Activated CD8-positive, alpha-beta T cell treated with anti-CD3 and anti-CD28 coated beads, Interleukin-2, amount 10 ng/mL, durations not matched to agents 7 days and 5 days (primary cell): ENCODE measurements at places on chromosomes 12 and 14. TPM values are rescaled to one million over a fixed set of nuclear protein-coding genes. Genes with fewer than 3 reads are reported as not detected.
A peak's percentile ranks its signal among the peaks of the same experiment; 100 is the strongest.

- DNase-seq, result no peak
- H3K36me3 ChIP-seq, result no peaks in the 10 kb centered on the region
- no peak overlapping the region for H3K4me3 ChIP-seq
- no peak overlapping the region for H3K27ac ChIP-seq
- no peaks in the 10 kb centered on the region for H3K4me1 ChIP-seq
- H3K27me3 ChIP-seq, result no peaks in the 10 kb centered on the region
These were observed 93.3 kb downstream of the CALM1 start for GRCh38 chr14:90489916-90490719.

Gene COPS7A
- total RNA-seq, result 26.9 TPM

Gene RESF1
- 126 TPM for total RNA-seq

Gene TMEM30B
- total RNA-seq, result 0.52 TPM

Gene LHX5
- total RNA-seq, result not detected

DNA sequence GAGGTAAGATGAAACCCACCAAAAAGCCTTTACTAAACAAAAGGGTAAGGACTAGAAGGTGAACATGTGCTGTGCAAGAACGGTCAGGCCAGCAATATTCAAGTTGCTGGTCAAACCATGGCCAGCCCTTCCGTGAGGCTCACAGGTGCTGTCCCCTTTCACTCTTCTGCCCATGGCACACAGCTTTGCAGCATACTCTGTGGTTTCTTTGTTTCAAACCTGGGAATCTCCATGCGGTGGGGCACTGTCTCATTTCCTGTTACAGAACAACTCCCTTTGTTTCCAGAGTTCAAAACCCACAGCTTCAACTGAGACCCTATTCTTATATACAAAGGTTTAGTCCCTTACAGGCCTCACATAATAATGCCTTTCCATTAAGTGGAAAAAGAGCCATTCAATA, 1.7 kb upstream of the OVCH1 start:
- H3K4me1 ChIP-seq, result no peaks in the 10 kb centered on the region
- DNase-seq, result no peak
- H3K4me3 ChIP-seq, result no peak overlapping the region
- no peak overlapping the region for H3K27ac ChIP-seq
- no peaks in the 10 kb centered on the region for H3K36me3 ChIP-seq
- peaks cover 2% of the 10 kb centered on the region for H3K27me3 ChIP-seq

Gene MYH6
- not detected for total RNA-seq

Gene FLRT2
- not detected for total RNA-seq

DNA sequence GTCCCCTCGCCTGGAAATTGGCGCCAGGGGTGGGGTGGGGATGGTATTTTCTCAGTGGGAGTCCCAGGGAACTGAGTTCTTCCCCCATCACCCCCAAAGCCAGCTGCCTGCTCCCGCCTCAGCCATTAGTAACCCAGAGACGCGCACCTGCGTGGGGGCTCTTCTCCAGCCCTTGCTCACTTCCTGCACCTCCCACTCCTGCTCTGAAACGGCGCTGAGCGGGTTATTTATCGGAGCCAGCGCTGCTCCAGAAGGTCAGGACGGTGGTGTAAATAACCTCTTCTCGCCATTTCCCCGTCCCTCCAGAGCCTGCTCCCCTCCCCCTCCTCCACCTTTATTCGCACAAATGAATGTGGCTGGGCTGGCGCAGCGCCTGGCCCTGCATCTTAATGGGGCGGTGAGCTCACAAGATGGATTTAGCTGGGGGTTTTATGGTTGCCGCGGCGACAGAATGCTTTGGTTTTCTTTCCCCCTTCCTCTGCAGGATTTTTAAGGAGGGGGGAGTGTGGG, 12.2 kb downstream of the GPR84 start:
- peaks cover 45% of the 10 kb centered on the region for H3K36me3 ChIP-seq
- no peaks in the 10 kb centered on the region for H3K27me3 ChIP-seq
- H3K4me3 ChIP-seq, result peak overlapping the region; percentile 26
- peaks cover 22% of the 10 kb centered on the region for H3K4me1 ChIP-seq
- DNase-seq, result peak; percentile 32

- no peaks in the 10 kb centered on the region for H3K27me3 ChIP-seq
- H3K4me1 ChIP-seq, result peaks cover 14% of the 10 kb centered on the region
- DNase-seq, result no peak
These were observed 55.0 kb downstream of the TMX1 start for GRCh38 chr14:51294951-51295525.

GRCh38 chr12:89546151-89546550, 20.3 kb upstream of the POC1B start:
- H3K4me3 ChIP-seq, result no peak overlapping the region
- no peaks in the 10 kb centered on the region for H3K27me3 ChIP-seq
- H3K27ac ChIP-seq, result no peak overlapping the region
- DNase-seq, result no peak
- H3K4me1 ChIP-seq, result peaks cover 4% of the 10 kb centered on the region

- no peaks in the 10 kb centered on the region for H3K27me3 ChIP-seq
- no peak overlapping the region for H3K4me3 ChIP-seq
- no peak for DNase-seq
- no peak overlapping the region for H3K27ac ChIP-seq
These were observed 35.2 kb downstream of the BRMS1L start for GRCh38 chr14:35861204-35861868.

DNA sequence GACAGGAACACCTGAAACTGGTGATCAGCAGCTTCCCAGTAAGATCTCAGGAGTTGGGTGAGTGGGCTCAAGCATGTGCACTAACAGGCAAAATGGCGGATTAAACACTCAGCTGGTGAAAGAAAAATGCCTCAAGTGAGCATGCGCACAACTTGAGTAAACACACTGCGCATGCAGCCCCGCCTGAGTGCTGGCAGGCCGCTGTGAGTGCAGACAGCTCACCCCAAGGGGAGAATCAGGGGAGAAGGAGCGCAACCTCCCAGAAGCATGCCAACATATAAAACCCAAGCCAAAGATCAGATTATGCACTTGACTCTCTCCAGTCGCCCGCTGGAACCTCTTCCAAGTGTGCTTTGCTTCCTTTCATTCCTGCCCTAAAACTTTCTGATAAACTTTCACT, 125.8 kb downstream of the VRK1 start:
- H3K36me3 ChIP-seq, result peaks cover 3% of the 10 kb centered on the region
- H3K4me1 ChIP-seq, result no peaks in the 10 kb centered on the region
- no peak overlapping the region for H3K27ac ChIP-seq
- H3K27me3 ChIP-seq, result no peaks in the 10 kb centered on the region
- no peak overlapping the region for H3K4me3 ChIP-seq

DNA sequence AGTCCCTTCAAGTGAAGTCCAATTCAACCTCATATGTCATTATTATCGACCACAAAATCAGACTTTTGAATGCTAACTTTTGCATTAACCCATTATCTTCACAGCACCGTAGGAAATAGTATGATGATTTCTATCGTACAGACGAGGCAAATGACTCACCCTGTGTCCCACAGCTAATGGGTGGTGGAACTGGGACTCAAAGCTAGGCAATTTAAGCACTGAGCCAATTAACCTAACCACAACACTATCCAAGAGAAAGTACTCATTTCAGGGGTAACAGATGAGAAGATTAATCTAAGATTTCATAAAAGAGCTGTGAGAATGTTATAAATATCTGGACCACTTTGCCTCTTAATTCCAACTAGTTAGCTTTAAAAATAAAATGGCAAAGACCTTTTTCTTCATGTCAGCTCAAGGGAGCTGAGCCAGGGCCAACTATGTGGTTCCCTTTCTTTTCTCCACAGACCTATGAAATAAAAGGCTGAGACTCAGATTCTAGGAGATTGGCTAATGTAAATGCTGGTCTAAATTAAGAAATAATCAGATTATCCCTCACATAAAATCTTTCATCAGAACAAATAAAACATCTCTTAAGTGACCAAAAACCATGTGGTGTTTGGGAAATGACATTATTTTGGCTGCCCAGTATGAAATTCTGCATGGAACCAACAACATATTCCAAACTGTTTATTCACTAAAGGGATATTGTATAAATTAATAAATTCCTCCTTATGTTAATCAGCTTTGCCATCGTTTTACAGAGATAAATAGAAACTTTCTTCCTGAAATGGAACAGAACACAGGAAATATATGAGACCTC, 4.9 kb downstream of the PTGER2 start:
- H3K27ac ChIP-seq, result peak overlapping the region; percentile 82
- H3K27me3 ChIP-seq, result no peaks in the 10 kb centered on the region
- no peak for DNase-seq
- H3K4me3 ChIP-seq, result peak overlapping the region; percentile 80
- peaks cover 96% of the 10 kb centered on the region for H3K36me3 ChIP-seq
- H3K4me1 ChIP-seq, result peaks cover 63% of the 10 kb centered on the region

Gene TAS2R7
- total RNA-seq, result not detected

- H3K36me3 ChIP-seq, result no peaks in the 10 kb centered on the region
- no peak for DNase-seq
- H3K27ac ChIP-seq, result no peak overlapping the region
- peaks cover 4% of the 10 kb centered on the region for H3K27me3 ChIP-seq
- no peak overlapping the region for H3K4me3 ChIP-seq
These were observed 28.3 kb upstream of the BCDIN3D start for GRCh38 chr12:49871263-49871561.

Gene TEX52
- total RNA-seq, result 0.40 TPM

Gene GLI1
- total RNA-seq, result 0.68 TPM

DNA sequence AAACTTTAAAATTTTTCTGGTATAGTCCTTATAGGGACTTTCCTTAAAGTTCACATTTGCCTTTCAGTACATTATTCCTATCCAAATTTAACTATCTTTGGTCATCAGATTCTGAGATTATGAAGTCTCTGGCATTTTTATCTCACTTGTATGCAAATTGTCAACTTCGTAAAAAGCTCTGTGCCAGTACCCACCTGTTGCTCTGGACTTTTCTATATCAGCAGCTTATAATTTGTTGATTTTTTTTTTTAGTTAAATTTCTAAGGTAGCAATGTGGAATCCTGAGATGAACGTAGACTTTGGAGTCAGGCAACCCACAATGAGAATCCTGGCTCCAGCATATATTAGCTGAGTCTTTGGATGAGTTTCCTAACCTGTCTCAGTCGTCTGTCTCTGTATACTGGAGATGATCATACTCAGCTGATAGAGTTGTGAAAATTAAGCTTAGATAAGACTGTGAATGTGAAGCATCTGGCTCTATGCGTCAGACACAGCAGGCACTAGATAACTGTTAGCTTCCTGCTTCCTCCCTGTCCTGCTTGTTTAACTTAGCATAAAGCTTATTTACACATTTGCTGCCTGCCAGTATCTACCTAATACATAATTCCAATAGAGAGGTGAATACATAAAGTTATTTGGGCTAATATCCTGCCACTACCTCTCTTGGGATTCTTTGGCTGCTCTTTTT, 59.8 kb downstream of the MARK3 start:
- H3K27ac ChIP-seq, result no peak overlapping the region
- DNase-seq, result no peak
- H3K36me3 ChIP-seq, result peaks cover 10% of the 10 kb centered on the region
- no peak overlapping the region for H3K4me3 ChIP-seq
- peaks cover 4% of the 10 kb centered on the region for H3K4me1 ChIP-seq
- no peaks in the 10 kb centered on the region for H3K27me3 ChIP-seq

DNA sequence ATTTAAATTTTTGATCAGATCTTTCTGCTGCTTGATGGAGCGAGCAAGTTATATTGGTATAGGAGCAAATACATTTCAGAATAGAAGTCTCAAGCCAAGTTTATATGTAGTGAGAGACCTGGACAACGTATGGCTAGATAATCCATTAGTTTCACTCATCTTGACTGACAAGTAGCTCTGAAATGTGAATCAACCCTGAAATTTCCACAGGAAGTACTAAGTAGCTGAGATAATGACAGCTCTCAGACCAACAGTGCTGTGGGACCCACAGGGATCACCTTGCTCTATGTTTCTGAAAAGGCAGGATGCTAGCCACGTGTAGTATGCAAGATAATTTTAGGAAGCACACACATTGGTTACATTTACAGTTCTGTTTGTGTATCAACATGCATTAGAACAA, 258.6 kb upstream of the FOXN3 start:
- peaks cover 41% of the 10 kb centered on the region for H3K4me1 ChIP-seq
- no peak for DNase-seq
- no peak overlapping the region for H3K4me3 ChIP-seq
- H3K27ac ChIP-seq, result no peak overlapping the region
- H3K36me3 ChIP-seq, result no peaks in the 10 kb centered on the region
- no peaks in the 10 kb centered on the region for H3K27me3 ChIP-seq

DNA sequence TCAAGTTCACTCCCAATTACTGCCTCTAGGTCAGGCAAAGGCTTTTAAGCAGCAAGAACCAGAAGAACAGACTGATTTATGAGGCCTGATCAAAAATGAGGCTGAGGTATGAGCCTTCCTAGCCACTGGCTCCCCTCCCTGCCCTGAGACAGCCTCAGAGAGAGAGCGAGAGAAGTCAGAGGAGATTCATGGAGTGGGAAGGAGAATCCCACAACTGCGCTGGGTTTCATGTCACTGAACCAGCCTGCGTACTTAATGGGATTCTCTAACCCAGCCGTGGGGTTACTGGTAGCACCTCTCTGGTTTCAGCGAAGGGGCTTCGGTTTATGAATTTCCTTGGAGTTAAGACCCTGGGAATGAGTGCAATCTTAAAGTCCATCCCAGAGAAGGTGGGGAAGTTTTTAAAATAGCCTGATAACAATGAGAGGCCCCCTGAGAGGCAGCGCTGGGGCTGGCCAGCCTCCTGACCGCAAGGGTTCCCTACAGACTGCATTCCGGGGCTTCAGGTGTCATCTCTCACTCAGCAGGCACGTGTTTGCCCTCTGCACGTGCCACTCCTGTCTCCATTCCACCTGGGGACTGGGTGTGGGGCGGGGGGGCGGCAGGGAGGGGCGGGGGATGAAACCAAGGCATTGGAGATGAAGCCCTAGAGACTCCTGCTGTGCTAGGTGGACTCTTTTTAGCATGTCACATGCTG, 6.1 kb upstream of the GPRC5A start:
- no peak for DNase-seq
- no peak overlapping the region for H3K27ac ChIP-seq
- no peaks in the 10 kb centered on the region for H3K36me3 ChIP-seq
- H3K27me3 ChIP-seq, result peaks cover 33% of the 10 kb centered on the region

DNA sequence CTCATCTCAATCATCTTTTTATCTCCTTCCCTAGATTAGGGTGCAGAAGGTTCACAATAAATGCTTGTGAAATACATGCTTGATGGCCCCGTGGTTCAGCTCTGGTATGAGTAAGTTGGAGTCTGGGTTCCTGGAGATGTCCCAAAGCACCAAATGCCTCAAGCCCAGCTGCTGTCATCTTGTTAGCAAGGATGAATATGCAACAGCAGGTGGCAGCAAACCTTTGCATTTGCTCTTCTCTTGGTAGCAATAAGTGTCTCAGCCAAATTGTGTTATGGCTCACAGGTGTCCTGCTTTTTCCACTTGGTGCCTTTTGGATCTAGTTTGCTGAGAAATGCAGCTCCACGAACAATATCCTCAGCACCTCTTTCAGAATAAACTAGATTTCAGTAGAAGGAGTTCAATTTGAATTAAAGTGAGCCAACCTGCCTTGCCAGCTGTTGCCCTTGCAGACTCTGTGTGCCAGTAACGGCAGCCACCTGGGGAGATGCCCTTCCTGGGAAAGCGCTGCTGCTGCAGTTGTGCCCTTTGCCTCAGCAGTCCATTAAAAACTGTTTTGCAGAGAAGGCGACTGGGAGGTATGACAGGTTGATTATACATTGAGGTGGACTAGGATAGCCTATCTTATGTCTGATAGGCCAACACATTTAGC, 417.3 kb downstream of the SNAPC1 start:
- H3K27ac ChIP-seq, result no peak overlapping the region
- H3K36me3 ChIP-seq, result no peaks in the 10 kb centered on the region
- no peaks in the 10 kb centered on the region for H3K4me1 ChIP-seq
- DNase-seq, result peak; percentile 46
- H3K27me3 ChIP-seq, result no peaks in the 10 kb centered on the region
- H3K4me3 ChIP-seq, result no peak overlapping the region
